Activated CD4-positive, alpha-beta T cell treated with anti-CD3 and anti-CD28 coated beads, Interleukin-2, Interleukin-6, amounts not matched to agents 100 ng/mL and 50 ng/mL, durations not matched to agents 16 hours and 8 hours (primary cell): ENCODE measurements at places on chromosomes 7 and 10.

DNA sequence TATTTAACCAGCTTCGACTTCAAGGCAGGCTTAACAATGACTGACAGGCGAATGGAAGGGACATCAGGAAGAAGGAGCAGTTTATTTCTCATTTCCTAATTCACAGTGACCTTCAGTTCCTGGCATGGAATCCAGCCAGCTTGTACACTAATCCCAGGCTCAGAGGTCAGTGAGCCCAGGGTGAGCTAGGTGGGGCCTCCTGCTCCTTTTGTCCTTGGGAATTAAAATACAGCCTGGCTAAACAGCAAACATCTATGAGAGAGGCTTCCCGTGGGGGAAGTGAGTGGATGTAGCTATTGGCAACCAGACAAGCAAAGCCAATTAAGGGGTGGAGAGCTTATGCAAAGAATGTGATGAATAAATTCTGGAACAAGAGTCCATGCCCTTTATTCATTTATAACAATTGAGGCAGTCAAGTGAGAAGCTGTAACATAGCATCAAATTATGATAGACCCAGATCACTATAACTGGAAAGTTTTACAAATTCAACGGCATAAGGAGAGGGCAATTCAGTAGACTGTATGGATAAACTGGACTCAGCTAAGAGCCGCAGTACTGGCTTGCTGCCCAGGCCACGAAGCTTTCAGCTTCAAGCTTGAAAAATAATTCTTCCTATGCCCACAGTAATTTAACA lies 57.1 kb downstream of the STK17A start:
- no peak for DNase-seq

DNA sequence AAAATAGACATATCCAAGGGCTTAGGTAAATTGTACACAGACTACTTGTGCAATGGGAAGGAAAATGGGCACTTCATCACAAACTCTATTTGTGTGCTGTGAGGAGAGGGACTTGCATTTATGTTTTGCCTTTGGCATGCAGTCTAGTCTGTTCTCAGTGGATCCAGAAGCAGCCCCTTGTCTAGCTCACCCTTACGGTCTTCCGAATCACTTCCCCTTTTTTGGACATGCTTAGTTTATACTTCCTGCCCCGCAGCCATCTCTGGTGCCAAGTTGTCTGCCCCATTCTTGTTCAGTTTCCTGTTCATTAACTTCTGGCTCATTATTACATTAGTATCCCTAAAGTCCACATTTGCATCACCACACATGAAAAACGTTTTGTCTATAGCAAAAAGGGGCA lies 161.6 kb downstream of the NRCAM start:
- DNase-seq = no peak

- DNase-seq = peak; percentile 32
Measured at GRCh38 chr7:107501593-107501992, 31.7 kb downstream of the GPR22 start.

- peak; percentile 86 for DNase-seq
Measured at GRCh38 chr10:5317547-5318107, 47.1 kb upstream of the UCN3 start.

DNA sequence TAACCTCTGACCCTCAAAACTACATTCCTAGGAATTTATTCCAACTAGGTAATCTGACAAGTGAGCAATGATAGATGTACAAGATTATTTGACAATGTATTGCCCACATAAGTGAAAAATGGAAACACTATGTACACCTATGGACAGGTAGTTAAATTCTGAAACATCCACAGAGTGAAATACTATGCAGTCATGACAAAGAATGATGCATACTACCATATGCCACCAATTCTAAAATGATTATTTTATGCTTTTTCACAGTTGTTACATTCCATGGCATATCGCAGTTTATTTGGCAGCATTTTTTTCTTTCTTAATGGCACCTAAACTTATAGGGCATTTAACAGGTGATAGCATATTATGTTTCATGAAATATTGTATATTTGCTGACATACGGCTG lies 20.1 kb upstream of the TNPO3 start:
- no peak for DNase-seq

GRCh38 chr7:55061726-55062499 lies 43.1 kb downstream of the EGFR start:
- DNase-seq = no peak

- no peak for DNase-seq
Measured at GRCh38 chr7:148083448-148083847, 507.1 kb upstream of the C7orf33 start.

GRCh38 chr10:95841661-95842498 lies 65.9 kb upstream of the CC2D2B start:
- DNase-seq = peak; percentile 73

DNA sequence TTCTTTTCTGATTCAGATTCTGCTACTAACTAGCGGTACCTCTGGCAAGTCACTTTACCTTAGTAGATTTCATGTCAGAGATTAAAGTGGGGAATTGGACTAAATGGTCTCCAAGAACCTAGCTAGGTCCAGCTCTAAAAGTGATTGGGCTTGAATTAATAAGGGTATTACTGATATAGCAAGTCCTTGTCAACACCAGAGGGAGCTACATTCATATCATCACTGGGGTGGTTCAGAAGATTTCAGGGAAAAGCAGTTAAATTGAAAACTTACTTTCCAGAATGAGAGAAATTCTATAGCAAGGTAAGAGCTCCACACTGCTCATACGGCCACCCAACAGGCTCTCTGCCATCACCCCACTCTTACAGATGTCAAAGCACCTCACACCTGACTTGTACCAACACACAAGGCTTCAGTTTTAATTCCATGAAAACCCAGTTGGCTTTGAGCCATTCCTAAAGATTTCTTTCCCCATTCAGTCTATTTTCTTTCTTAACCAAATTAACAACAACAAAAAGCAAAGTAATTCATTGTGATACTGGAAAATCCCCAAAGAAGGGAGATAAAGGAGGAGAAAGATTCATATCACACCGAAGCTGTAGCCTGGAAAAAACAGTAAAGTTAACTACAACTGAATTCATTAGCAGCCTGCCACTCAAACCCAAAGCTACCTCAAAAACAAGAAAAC lies 38.0 kb upstream of the SPOCK2 start:
- peak; percentile 21 for DNase-seq

DNA sequence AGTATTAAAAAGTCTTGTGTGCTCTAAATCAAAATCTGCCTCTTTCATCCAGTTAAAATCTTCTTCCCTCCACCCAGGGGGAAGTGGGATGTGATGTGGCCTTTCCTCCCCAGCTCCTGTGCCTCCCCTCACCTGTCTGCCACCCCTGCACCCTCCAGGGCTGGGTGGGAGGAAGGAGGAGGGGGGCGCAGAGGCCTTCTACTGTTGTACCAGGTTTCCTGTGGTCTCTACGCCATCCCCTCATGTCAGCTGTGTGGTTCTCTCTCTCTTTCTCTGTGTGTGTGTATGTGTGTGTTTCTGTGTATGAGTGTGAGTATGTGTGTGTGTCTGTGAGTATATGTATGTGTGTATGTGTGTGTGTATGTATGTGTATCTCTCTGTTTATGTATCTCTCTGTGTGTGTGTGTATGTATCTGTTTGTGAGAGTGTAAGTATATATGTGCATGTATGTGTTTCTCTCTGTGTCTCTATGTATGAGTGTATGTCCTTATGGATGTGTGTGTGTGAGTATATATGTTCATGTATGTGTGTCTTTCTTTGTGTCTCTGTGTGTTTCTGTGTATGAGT lies 45.5 kb upstream of the C10orf71 start:
- DNase-seq = no peak

DNA sequence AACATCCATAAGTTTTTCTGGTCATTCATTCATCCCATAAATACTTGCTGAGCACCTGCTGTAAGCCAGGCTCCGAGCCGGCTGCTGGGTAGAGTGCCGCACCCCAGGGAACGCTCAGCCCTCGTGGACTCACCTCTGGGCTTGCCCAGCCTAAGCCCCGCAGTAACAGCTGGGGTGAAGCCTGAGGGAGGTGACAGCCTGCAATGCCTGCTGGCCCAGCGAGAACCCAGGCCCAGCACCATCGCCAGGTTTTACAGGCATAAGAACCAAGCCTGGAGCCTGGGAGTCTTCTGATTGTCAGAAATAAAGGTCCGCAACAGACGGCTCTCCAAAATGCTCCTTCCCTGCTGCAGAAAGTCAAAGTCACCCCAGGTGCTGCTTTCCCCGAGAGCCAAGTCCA lies 205.4 kb downstream of the ZMYND11 start:
- no peak for DNase-seq

GRCh38 chr7:64313740-64314491 lies at the start of gene ZNF736:
TSS of gene ZNF736 (plus strand) at chr7:64313961. CDS start at chr7:64314151, 190 bp downstream.
- DNase-seq = peak; percentile 91

GRCh38 chr10:70829543-70829942 lies 13.8 kb downstream of the SGPL1 start:
- no peak for DNase-seq

- no peak for DNase-seq
Measured at GRCh38 chr7:42900842-42901241, 11.0 kb downstream of the C7orf25 start.

- peak; percentile 46 for DNase-seq
Measured at GRCh38 chr10:98138031-98138430, 3.6 kb downstream of the R3HCC1L start.

DNA sequence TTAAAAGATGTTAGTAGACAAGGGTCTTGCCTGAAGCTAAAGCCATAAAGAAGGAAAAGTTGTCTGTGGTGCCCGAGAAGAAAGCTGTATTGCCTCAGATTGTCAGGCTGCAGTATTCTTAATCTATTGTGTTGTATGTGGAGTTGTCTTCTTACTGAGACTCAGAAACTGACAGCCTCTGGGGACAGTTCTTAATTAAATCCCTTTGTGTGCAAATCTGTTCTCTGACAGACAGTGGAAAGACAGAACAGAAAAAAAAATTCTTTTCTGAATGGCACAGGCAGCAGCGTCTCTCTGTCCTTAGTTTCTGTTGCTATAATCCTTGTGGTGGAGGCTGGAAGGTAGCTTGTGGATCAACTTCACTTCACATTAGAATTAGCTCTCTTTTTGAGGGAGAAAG lies 16.8 kb downstream of the VWC2 start:
- no peak for DNase-seq

DNA sequence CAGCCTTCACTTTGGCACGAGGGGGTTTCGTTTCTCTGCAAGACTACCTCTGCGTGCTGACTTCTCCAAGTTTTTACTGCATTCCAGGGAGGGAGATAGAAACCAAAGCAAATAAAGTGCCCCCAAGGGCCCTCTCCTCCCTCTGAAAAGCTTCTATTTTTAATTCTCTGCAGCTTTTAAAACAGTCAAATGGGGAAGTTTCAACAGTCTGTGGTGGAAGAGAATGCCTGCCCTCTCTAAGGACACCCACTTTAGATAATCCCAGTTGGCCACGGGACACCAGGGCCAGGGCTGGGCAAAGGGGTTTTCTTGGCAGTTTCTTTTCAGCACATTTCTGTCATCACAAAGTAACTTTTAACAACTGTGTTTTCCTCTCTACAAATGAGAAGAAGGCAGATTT lies 386.7 kb upstream of the NPVF start:
- no peak for DNase-seq

- DNase-seq = no peak
Measured at GRCh38 chr7:145732521-145732920, 384.1 kb upstream of the CNTNAP2 start.

- no peak for DNase-seq
Measured at GRCh38 chr7:102912742-102913141, at the start of gene LRRC17. TSS of gene LRRC17 (plus strand) at chr7:102913000. CDS start at chr7:102933914, 20,914 bp downstream.

DNA sequence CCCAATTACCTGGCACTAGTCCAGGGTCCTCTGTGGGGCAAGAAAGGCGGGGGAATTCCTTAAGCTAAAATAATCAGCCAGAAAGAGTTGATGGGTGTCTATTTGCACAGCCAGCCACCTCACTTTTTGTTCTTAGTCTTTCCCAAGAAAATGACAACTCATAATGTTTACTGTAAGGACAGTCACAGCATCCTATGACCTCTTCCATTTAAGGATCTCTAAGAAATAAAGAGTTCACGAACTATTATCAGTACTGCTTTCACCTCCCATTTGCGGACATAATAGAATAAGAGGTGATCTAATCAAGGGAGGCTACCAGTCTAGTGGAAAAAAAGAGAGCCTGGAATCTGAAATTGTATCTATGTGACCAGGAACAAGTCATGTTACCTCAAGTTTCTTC lies 72.4 kb upstream of the LRRC17 start:
- DNase-seq = no peak

DNA sequence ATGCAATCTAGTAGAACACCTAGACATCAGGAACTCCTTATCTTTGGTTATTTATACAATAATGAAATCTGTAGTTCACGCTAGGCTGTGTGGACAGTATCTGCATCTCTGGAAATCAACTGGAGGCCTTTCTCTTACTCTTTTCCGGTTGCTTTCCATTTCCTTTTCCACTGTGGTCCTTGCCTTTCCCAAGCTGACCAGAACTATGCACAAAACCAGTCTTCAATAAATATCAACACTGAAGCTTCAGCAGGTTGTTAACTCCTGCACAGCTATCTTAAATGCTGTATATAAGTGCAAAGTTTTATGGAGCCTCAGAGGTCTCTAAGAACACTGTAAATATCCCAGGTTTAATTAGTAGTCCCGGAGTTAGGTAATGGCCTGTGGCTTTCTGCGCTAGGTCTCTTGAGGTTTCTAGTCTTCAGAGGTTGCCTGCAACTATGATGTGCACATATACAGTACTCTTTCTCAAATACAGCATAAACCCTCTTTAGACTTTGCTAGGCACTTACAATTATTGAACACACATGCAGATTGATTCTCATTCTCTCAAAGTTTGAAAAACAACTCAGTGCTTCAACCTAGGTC lies 2.4 kb downstream of the KLLN start:
- no peak for DNase-seq

GRCh38 chr7:157678501-157678900 lies 341.7 kb downstream of the DNAJB6 start:
- no peak for DNase-seq

DNA sequence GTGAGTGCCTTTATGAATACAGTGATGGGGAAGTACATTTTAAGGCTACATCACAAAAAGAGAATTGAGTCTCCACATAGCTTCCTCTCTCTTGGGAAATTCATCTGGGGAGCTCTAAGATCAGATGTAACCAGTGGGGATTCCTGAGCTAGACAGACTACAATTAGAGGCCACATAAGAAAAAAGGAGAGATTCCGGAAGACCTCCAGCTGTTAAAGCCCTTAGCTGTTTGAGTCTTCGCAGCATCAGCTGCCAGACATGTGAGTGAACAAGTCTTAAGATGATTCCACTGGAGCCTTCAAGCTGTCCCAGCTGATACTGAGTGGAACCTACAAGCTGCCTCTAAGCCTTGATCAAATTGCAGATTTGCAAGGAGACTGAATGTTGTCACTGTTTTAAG lies 448.5 kb downstream of the NXPH1 start:
- DNase-seq = no peak

- no peak for DNase-seq
Measured at GRCh38 chr7:534075-534474, 14.4 kb upstream of the PDGFA start.

DNA sequence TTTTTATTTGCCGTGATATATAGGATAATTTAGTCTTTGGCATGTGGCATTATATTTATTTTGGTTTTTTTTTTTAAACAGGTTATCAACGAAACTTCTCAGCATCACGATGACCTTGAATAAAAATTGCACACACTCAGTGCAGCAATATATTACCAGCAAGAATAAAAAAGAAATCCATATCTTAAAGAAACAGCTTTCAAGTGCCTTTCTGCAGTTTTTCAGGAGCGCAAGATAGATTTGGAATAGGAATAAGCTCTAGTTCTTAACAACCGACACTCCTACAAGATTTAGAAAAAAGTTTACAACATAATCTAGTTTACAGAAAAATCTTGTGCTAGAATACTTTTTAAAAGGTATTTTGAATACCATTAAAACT lies 9.1 kb downstream of the VIM start:
- no peak for DNase-seq

GRCh38 chr10:12214763-12215218 lies 18.8 kb downstream of the CDC123 start:
- DNase-seq = peak; percentile 55
